ENCODE measurements at places on chromosomes 16 and 17. TPM values are rescaled to one million over a fixed set of nuclear protein-coding genes. Genes with fewer than 3 reads are reported as not detected.

Gene SLC12A3
- not detected for total RNA-seq

DNA sequence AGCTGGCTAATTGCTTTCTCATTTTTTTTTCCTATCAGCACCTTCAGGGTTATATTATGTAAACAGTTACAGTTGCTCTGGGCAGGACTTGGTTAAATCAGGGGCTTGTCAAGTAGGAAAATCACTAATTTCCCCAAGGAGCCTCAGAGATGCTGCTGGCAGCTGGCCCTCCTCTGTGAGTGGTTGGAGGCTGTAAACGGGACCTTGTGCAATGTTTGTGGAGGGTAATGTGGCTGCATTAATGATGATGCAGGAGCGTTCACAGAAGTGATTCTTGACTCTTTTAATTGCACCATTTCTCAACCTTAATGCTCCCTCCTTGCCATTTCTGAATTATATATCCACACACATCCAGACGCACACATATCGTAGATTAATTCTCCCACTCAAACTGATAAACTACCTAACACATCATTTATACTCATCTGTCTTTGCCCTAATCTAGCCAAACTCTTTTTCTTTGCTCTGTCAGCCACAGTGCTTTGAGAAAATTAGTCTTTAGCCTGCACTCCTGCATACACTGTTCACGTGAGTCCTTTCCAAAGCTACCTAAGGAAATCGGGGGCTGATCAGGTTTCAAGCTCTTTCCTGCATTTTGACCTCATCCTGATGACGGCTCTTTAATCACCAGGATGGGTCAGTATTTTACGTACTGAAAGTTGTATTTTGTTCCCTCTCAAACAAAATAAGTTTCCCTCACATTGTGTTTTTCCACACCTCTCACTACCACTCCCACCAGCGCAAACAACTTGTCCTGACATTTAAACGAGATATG is 154.4 kb upstream of the PIRT start:
- DNase-seq, result no peak

GRCh38 chr17:57404073-57404472 is 147.8 kb downstream of the MSI2 start:
- DNase-seq, result peak; percentile 42

GRCh38 chr17:77483128-77483598 is 342.4 kb downstream of the SEC14L1 start:
- DNase-seq, result no peak

Gene ANKS4B
- not detected for total RNA-seq

DNA sequence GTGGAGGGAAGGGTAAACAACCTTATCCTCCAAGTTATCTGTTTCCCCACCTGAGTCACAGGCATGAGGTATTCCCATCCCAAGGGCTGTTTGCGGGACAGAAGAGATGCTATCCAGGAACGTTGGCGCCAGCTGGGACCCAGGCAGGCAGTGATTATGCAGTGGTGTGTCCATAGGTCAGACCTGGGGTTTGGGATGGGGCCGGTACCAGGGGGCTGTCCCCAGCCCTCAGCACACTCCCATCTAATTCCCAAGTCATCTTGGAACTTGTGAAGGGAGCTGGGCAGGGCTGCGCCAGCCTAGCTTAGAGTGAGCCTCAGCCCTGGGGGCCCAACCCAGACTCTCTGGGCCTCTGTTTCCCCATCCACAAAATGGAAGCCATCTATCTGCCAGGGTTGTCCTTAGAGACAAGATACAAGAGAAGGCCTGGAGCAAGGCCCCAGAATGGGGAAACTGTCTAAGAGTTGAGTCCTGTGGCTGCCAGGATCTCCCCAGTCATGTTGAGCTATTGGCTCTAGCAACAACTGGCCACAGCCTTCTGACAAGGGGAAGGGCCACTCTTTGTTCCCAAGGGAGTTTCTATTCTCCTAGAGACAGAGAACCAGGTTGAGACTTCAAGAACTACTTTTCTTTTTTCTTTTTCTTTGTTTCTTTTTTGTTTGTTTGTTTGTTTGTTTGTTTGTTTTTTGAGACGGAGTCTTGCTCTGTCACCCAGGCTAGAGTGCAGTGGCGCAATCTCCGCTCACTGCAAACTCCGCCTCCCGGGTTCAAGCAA is 9.8 kb upstream of the JUP start:
- DNase-seq, result no peak

GRCh38 chr16:88739139-88739976 is 33.1 kb downstream of the CTU2 start:
- no peak for DNase-seq

GRCh38 chr17:59378675-59379074 is 47.2 kb downstream of the YPEL2 start:
- DNase-seq, result peak; percentile 96
